ENCODE measurements at places on chromosomes 5 and 9.
A peak's percentile ranks its signal among the peaks of the same experiment; 100 is the strongest.

DNA sequence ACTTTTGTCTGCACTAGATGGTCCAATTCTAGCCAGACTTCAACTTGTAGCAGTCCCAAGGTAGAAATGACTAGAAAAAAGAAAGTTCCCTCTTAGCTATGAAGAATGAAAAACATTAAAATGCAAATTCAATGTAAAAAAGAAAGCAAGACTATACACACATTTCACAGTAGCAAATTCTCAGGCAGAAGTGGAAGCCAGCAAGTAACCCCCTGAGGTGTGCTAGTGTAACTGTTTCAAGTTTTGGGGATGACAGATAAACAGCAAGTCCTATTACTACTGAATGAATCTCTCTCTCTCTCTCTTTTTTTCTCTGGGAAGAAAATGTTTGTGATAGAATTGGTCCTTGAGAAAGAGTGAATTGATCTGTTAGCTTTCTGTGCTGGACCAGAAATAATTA, 185.6 kb downstream of the EFNA5 start:
- DNase-seq, result no peak

GRCh38 chr5:68459093-68459809, 243.7 kb downstream of the PIK3R1 start:
- no peak for DNase-seq

- DNase-seq, result no peak
Measured at GRCh38 chr9:110509792-110510191, 69.7 kb downstream of the SVEP1 start.

GRCh38 chr5:147819261-147819770, 12.2 kb downstream of the SPINK1 start:
- no peak for DNase-seq

DNA sequence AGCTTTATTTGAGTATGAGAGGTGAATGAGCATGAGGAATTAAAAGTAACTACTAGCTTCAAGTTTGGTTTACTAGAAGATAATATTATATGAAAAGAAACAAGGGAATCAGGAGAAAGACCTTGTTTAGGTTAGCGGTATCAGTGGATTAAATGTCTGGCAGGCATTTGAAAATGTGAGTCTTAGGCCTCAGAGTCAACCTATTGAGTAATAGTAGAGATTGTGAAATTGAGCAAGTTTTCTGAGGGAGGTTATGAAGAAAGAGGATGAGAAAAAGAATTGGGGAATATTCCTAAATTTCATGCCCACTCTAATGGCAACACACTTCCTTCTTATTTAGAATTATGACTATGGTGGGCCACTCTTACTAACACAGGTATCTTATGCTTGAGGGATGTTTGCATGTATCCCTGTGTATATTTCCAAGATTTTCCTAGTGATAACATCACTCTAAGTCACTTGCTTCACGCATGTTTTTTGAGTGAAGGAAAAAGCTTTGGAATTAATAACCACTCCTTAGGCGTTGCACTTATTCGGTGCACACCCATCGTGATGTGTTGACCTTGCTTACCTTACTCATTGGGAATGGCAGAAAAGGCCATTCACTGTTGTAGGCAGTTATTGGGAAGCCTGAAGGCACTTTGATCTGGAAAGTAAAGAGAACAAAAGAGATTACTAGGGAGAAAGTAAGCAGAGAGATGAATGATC, 8.2 kb upstream of the ELL2 start:
- DNase-seq, result no peak

DNA sequence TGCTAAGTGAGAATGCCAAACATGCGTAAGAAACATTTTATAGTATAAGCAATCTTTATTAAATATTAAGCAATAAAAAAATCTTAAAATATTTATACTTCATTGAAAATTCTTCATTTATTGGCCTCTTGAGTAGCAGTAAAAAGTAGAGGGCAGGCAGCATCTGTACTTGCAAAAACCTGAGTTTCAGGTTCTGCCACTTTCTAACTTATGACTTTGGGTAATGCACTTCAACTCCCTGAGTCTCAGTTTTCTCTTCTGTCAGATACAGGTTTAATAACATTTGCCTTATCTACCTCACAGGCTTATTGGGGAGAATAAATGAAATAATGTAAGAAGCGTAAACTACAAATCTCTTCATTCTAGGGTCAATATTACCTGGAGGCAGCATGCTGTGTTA, 19.8 kb upstream of the MCTP1 start:
- DNase-seq, result no peak

DNA sequence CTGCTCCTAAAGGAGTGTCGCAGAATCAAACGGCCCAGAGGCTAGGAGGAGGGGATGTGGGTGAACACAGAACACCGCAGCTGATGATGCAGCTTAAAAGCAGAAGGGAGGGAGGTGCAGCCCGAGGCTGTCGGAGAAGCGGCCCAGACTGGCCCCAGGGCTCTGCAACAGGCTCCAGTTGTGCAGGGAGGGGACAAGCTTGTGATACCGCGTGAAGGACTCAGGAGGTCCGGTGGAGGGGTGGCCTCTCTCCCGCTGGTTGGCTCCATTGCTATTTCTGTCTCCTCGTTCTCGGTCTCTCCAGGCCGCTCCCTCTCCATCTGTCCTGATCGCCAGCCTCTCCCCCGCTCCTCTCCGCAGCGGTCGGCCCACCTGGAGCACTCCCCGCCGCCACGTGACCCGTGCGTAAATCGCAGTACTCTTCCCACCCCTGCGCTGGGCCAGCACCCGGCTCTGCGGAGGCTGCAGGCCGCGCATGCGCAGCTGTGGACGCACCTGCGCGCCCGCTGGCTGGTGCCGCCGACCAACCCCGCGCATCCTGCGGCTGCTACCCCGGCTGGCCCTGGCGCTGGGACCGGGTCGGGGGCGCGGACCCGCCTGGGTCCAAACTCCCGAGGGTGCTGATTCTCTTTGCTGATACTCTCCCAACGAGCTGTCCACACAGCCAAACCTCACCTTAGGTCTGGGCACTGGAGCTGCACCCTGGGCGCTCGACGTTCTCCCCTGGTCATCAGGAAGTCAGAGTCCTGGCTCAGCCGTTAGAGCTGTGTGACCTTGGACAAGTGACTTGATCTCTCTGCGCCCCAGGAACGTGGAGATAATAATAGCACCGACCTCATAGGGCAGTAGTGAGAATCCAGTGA, 3.7 kb upstream of the STXBP1 start:
- peak; percentile 44 for DNase-seq

DNA sequence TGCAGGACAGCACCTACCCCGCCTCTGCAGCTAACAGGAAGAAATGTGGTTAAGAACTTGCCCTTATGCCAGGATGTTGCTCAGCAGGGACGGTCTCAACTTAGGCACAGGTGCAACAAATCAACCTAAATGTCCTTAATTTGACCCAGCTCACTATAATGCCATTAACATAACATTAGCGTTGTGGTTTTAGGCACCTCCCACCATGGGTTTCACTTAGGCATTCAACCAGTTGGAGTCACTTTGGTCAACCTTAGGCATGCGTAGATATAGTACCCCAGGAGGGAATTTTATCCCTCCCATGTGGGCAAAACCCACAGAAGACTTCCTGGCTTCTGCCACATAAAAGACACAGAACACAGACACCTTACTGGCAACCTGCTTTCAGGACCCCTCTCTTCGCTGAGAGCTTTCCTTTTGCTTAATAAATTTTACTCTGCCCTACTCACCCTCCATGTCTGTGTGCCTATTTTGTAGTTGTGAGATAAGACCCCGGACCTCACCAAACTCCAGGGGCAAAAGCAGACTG, 8.7 kb upstream of the ERAP1 start:
- peak; percentile 32 for DNase-seq

GRCh38 chr9:81408951-81409350, 280.4 kb downstream of the TLE1 start:
- DNase-seq, result no peak

GRCh38 chr5:6395621-6396020, 17.3 kb upstream of the MED10 start:
- DNase-seq, result no peak

GRCh38 chr5:73338256-73339050, 110.1 kb downstream of the FOXD1 start:
- DNase-seq, result peak; percentile 6

- no peak for DNase-seq
Measured at GRCh38 chr5:134146651-134147518, 29.9 kb downstream of the SKP1 start.

DNA sequence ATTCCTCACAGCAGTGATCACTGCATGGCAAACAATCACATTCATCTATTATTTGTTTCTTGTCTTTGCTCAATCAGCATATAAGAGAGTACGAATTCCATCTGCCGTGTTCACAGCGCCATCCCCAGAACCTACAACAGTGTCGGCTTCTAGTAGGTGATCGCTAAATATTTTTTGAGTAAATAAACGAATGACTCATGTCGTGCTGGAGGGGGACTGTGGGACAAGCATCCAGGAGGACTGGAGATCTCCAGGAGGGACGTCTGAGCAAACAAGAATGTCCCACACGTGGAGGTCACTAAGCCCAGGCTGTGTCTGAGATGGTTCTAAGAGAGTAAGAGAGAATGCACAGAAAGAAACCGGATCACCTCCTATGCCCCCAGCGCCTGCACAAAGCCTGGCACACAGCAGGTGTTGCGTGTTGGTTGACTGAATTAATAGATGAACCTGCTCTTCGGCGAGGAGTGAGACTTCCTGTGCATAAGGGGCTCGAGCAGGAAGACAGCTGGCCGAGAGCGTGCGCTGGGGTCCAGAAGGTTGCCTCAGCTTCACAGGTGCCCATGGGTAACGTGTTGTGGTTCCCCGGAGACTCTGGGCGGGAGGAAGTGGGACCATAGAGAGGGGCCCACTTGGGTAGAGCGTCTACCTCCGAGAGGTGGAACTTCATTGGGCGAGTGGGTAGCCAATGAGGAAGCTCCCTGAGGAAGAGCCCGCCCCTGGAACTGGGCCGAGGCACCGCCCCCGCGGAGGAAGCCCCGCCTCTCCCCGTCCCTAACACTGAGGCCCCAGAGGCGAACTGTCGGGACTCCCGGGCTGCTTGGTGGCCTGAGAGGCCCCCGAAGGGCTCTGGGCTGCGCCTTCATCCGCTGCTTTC, 193.0 kb downstream of the MELK start:
- DNase-seq, result peak; percentile 57

DNA sequence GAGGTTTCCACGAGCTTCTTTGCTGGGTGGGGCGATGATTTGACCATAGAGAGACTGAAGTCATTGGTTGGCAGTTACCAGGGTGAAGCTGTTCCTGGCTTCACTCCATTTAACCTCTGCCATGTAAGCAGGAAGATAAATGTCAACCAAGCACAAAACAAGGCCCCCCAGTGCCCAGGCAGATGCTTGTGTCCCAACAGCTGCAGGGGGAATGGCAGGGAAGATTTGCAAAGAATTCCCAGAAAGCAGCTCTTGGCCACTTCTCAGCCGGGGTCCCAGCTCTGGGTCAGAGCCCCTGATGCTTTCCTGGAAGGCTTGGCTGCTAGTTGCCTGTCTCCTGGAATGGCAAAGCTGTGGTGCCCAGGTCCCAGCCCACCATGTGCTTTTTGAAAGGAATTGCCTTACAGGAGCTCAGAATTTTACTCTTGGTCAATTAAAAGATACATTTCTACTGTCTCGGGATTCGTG, 383.4 kb downstream of the ENC1 start:
- DNase-seq, result no peak

- DNase-seq, result no peak
Measured at GRCh38 chr9:105158898-105159297, 85.6 kb upstream of the SLC44A1 start.

DNA sequence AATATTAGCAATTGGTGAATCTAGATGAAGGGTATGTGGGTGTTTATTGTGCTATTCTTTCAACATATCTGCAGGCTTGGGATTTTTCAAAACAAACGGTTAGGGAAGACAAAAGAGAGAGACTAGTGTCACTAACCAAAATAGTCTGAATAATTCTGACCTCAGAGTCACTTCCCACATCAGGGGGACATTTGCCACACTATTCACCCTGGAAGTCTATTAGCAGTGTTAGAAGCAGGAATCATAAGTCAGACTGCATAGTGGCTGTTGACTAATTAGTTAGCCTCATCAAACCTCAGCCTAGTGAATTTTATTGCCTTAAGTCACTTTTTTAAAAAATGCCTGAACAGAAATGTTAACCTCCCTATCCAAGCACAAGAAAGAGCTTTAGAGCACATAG, 169.2 kb upstream of the RGMB start:
- no peak for DNase-seq

- no peak for DNase-seq
Measured at GRCh38 chr5:179874136-179874535, 15.5 kb upstream of the MRNIP start.

- DNase-seq, result no peak
Measured at GRCh38 chr5:157481265-157481664, 21.3 kb downstream of the NIPAL4 start.

DNA sequence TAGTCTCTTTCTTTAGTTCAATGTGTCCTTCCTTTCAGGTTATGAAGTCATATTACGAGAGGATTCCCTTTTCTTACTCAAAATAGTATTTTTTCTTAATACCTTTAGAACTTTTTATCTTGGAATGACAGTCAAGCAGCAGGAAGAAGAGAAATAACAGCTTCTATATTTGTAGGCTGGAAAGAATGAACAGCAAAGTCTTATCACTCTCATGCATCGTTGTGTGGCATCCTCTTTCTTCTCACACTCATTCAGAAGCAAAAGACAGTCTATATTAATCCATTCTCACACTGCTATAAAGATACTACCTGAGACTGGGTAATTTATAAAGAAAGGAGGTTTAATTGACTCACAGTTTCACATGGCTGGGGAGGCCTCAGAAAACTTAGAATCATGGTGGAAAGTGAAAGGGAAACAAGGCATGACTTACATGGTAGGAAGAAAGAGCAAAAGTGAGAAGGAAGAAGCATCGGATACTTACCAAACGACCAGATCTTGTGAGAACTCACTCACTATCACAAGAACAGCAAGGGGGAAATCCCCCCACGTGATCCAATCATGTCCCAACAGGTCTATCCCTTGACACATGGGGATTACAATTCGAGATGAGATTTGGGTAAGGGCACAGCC, 1646.1 kb upstream of the CDH6 start:
- no peak for DNase-seq

- DNase-seq, result no peak
Measured at GRCh38 chr9:113368982-113369854, 7.6 kb downstream of the HDHD3 start.

DNA sequence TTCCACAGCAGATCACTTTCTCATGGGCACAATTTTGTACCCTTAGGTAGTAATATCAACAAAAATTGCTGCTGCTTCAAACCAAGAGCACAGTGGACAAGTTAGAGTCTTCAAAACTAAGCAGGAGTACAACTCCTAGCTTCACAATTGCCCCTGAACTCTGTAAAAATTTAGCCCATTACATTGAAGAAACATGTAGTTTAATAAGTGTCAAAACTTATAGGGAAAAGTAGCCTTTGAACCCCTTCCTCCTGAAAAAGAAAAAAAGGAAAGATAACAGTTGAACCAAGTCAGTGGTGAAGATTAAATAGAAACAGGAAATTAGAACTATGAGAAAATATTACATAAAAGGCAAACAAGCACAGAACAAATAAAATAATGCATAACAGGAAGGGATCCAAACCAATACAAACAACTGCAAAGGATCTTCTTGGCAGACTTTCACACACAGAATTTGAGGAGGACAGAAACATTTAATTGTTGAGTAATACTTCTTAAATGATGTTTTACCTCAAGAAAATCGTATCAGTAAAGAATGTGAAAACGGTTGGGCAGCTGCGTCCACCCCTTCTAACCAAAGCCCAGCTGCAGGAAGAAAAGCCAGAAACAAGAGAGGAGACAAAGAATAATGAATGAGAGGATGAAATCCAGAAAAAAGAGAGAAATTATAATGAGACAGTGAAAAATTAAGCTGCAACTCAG, 636.0 kb downstream of the NR2F1-AS1 start:
- peak; percentile 29 for DNase-seq

All from RPMI7951 (cell line).